ENCODE measurements at places on chromosomes 1 and 21.

- no peak for DNase-seq
These were observed 164.6 kb downstream of the KCTD3 start for GRCh38 chr1:215731699-215732098.

GRCh38 chr1:66402194-66402593, 131.8 kb upstream of the SGIP1 start:
- DNase-seq, result no peak

DNA sequence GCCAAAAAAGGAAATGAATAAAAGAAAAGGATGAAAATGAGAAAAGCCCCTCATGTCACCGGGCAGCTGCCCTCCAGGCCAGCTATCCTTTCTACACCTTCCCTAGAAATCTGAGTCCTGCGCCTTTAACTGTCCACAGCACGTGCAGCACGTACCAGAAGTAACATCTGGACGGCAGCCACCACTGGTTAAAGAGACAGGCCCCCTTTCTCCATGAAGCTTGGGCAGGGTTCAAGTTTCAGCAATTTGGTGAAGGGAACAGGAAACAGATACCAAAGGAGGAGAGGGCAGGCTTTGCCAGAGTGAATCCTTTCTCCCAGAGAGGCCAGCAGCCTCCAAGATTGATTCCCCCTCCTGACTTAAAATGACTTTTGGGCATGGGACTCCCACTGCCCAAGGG, 3.6 kb upstream of the KIAA2013 start:
- DNase-seq, result no peak

GRCh38 chr1:227920896-227921295, 26.8 kb downstream of the WNT9A start:
- no peak for DNase-seq

GRCh38 chr21:39316729-39317128, 3.3 kb upstream of the BRWD1 start:
- no peak for DNase-seq

DNA sequence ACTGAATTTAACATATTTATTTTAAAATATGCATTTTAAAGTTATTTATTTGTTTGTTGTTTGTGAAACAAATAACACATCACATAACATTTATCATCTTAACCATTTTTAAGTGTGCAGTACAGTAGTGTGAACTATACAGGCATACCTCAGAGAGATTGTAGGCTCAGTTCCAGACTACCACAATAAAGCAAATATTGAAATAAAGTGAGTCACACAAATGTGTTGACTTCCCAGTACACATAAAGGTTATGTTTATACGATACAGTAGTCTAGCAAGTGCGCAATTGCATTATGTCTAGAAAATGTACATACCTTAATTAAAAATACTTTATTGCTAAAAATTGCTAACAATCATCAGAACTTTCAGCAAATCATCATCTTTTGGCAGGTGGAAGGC, 739.4 kb upstream of the ADGRL4 start:
- no peak for DNase-seq

GRCh38 chr1:206725109-206725963, 40.6 kb downstream of the MAPKAPK2 start:
- DNase-seq, result no peak

DNA sequence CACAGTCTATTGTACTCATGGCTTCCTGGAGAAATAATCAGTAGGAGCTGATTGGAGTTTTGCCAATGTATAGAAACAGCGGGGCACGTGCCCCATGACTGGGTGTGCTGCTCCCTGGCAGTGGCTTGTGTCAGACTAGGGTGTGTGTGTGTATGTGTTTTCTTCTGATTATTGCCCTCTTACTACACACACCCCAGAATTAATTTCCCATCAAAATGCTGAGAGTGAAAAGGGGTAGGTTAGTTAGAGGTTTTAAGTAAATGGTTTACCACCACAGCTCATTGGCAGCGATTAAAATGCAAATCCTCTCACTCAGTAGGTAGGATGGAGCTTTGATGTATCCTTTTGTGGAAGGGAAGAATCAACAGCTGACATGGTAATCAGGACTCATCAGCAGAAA, 29.9 kb downstream of the HHAT start:
- no peak for DNase-seq

DNA sequence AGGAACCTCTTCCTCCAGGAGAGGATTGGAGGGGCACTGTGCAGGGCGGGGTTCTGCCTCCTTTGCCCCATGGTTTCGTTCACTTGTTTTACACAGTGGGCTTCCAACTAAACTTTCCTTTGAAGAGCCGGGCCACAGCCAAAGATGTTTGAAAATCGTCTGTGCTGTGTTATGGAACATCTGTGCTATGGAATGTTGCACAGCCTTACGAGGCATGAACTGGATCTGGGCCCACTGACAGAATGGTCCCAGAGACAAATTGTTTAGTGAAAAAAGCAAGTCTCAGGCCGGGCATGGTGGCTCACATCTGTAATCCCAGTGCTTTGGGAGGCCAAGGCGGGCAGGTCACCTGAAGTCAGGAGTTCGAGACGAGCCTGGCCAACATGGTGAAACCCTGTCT, 12.6 kb upstream of the MEF2D start:
- DNase-seq, result no peak

DNA sequence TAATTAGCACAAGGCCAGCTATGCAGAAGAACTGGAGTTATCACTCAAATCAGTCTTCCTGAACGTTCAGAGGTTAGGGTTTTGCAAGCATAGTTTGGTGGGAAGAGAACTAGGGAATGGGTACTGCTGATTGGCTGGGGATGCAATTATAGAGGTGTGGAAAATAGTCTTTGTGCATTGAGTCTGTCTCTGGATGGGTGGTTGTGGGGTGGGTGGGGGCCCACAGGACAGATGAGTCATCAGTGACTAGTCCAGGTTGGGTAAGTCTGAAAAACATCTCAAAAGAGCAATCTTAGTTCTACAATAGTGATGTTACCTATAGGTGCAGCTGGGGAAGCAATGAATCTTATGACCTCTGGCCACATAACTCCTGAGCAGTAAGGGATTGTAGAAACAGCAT, 89.7 kb upstream of the HMCN1 start:
- no peak for DNase-seq

DNA sequence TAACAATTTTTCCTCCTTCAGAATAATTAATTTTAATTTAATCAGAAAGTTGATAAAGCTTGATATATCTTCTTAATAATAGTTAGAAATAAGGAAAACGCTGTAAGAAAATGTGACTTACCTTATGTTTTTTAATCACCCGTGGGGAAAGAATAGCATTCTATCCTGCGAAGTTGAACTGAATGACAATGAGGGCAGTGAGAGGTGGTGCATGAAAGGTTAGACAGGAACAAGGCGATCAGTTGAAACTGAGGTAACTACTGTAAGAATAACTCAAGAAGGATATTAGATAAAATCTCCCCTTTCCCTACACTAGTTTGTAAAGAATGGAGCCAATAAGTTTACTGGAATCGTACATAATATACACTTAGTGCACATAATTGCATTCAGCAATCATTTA, 655.0 kb upstream of the NCAM2 start:
- no peak for DNase-seq

DNA sequence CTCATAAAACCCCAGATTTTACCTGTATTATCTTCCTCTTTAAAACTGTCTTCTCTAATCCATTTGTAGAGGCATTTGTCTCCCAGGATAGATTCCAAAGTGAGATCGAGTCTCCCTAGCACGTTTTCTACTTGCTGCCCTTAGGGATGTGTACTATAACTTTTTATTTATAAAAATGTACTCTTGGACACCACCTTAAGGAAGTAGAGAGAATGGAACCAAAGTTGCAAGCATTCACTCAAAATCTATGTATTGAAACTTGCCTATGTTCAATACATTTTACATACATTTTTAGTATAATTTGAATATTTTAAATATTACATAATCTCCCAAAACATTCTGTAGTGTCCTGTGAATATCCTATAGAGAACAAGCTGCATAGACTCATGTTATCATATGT, 842 bp upstream of the SPRR2A start:
- DNase-seq, result no peak

DNA sequence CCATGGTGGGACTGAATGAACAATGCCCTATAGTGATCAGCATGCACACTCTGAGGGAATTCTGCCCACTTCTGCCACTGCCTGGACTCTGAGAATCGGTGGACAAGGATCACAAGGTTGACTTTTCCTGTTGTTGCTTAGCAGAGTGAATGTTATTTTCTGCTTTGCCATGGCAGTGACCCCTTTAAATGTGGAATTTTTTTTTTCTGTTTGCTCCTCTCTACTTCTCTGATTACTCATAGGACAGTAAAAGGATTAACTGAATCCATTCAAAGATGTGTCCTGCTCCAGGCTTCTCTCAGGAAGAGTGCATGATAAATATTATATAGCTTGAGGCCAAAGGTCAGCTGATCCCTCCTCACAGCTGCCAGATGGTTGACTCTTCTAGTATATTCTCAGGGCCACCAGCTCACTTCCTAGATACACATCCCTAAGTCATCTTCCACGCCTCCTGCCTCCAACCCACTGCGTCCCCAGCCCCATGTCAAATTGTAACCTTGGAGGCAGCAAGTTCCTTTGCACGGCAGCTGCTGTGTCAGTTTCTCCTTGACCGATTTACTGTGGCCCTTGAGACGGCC, 74.0 kb upstream of the RALGPS2 start:
- no peak for DNase-seq
